MCF 10A (cell line): ENCODE measurements at places on chromosomes 11 and 22.

- DNase-seq = no peak
Observed at GRCh38 chr11:65078786-65079342, 5.0 kb downstream of the CDCA5 start.

DNA sequence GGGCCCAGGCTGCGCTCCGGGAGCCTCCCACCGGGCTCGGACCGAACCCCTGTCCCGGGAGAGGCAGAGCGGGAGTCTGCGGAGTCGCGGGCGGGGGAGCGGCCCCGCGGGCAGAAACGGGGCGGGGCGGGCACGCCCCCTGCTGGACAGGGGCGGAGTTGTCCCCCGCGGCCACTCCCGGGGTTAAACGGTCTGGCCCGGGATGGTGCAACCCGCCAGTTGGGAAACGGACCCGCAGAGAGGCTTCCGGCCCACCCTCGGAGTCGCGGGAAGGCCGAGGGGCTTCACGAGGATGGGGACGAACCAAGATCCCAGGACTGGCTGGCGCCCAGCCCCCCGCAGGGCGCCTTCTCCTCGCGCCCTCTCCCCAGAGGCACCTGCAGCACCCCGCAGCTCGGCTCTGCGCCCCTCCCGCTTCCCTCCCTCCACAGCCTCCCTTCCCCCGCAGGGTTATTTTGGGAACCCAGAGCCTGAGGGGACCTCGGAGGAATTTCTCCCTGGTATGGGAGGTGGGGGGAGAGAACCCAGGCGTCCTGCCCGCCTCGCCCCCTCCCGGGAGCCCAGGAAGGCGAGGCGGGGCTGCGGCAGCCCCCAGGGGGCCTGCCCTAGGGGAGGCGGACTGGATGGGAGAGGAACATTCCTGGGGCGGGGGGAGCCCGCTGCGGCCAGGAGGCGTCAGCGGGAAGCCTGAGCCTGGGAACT, 902 bp downstream of the RASGRP2 start:
- peak; percentile 38 for DNase-seq

DNA sequence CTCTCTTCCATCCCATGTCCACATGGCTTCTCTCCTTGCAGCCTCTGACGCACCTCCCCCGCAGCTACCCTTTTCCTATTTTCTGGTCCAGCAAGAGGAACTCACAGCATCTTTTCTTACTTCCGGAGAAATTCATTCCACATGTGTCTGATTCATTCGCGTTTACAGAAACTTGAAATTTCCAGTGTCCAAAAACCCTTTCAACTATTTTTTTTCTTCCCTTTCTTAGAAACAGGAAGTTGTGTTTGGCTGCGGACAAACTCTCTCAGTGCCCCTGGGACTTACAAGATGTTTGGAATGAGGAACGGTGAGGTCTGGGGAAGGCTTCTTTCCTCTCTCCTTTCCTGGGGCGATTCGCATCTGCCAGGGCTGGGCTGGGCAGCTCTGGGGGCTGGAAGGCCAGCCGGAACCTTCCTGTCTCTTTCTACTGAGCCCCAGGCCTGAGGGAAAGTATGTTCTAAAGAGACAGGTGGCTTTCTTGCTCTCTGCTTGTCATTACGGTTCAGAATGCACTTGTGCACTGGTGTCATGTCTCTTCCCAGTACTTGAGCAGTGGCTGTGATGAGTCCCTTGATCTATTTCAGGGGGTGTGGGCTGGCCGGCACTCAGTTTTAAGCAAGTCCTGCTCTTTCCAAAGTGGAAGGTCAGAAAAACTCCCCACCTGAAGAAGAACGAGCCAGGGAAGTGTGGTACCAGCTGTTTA, 27.5 kb downstream of the ADAMTS8 start:
- DNase-seq = no peak

- peak; percentile 22 for DNase-seq
Observed at GRCh38 chr11:35683728-35684339, 21.3 kb downstream of the TRIM44 start.

DNA sequence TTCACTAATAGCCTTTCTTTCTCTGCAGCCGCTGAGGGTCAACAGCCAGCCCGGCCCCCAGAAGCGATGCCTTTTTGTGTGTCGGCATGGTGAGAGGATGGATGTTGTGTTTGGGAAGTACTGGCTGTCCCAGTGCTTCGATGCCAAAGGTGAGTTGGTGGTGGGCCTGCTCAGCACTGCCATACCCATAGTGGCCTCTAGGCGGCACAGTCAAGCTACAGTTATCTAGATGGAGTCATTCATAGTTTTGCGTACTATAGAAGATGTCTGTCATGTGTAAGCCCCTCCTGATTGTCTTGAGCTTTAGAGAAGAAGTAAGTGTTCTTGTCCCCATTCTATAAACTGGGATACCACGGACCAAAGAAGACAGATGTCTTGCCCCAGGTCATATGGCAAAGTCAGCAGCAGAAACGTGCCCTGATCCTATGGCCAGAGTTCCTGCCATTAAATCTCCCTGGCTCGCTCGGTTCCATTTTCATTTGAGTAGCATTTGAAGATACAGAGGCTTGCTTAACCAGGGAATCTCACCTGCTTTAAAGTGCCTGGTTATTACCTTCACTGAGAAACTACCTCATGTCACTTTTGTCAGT, 42.1 kb upstream of the CRTAM start:
- peak; percentile 62 for DNase-seq

DNA sequence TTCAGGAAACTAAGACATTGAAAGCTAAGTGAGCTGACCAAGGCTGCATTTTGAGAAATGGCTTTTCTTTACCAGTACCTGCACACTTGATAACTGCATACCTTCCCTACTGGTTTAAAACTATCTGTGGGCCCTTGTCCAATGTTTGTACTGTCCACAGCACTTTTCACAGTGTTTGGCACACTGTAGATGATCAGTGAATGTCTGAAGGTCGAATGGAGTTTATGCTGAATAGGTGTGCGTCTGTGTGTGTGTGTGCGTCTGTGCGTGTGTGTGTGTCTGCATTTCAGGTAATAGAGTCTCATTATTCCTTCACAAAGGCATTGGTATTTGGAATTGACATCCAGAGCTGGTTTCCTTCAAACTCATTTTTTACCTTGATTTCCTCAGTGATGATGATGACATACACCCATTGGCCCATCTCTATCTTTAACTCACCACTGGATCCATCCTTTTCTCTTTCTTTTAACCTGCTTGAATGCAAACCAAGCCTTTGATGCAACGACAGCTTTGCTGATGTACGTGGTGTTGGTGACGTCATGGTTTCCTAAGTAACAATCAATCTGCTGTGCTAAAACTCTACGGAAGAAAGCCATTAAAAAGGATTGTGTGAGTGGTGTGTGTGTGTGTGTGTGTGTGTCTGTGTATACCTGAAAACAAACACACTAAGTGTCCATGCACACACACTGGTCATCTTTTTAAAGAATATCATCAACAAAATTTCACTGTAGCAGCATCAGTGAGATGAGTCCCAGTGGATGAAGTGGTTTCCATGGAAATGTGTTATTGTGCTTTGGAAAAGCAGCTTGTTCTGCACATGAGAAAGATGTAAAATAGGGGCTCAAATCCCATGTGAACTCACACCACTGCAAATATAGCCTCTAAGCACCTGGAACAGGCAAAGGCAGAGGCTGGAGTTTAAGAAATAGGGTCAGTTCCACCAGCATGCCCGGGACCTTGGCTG, 490.2 kb upstream of the B3GAT1 start:
- no peak for DNase-seq

GRCh38 chr11:102494216-102494615, 36.3 kb downstream of the MMP7 start:
- DNase-seq = peak; percentile 80

DNA sequence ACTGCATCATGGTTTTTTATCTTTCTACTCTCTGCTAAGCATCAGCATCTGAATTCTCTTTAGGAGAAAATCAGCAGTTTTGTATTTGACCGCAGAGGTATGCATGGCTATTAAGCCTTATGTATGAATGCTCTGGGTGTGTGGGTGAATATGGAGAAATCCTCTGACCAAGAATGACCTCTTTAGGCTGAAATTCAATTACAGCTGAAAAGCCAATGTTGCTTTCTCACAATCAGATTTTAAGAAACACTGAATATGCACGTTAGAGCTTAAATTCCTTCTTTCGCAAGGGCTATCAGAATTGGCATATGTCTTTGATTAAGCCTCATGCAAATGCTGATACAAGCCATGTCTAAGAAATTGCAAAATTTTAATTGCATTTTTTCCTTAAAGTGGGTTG, 43.2 kb downstream of the ARHGAP42 start:
- no peak for DNase-seq

- no peak for DNase-seq
Observed at GRCh38 chr22:39900306-39901227, at the start of gene GRAP2. Gene GRAP2, plus strand, starts transcription at chr22:39901084. Its CDS starts 46,023 bp downstream, at chr22:39947107.

DNA sequence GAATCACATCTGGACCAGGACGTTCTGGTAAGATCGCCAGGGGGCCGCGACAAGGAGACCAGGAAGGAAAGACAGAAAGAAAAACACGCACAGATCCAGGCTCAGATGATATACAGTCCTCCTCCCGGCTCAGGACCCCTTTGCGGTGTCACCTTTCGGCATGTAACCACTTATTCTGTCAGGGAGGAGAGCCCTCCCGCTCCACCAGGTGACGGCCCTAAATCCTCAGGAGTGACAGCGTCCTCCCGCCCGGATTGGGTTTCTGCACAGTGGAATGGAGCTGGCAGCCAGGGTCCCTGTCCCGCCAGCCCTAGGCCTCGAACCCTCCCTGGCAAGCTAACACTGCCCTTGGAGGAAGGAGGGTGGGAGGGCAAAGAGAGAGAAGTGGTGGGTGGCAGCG, 24.3 kb upstream of the KCNQ1OT1 start:
- no peak for DNase-seq

- DNase-seq = no peak
Observed at GRCh38 chr11:5286351-5286750, 15.4 kb downstream of the OR51B4 start.

GRCh38 chr11:63961608-63962412, 12.6 kb upstream of the COX8A start:
- no peak for DNase-seq

GRCh38 chr22:45125188-45125587, 38.5 kb upstream of the NUP50 start:
- DNase-seq = no peak

DNA sequence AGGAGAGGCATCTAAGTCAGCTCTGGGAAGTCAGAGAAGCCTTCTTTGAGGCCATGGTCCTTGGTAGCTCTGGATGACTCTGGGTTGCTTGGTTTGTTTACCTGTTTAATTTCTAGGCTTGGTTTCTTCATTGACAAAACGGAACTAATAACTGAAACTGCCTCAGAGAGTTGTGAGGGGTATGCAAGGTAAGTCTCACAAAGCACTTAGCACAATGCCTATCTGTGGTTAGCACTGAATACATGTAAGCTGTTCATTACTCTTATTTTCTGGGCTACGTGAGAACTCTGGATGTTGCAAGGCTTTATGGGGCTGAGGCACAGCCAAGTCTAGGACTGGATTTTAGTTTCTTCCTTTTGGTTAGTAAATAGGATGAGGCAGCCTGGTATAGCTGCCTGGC, 225.8 kb upstream of the NCAM1 start:
- DNase-seq = no peak

DNA sequence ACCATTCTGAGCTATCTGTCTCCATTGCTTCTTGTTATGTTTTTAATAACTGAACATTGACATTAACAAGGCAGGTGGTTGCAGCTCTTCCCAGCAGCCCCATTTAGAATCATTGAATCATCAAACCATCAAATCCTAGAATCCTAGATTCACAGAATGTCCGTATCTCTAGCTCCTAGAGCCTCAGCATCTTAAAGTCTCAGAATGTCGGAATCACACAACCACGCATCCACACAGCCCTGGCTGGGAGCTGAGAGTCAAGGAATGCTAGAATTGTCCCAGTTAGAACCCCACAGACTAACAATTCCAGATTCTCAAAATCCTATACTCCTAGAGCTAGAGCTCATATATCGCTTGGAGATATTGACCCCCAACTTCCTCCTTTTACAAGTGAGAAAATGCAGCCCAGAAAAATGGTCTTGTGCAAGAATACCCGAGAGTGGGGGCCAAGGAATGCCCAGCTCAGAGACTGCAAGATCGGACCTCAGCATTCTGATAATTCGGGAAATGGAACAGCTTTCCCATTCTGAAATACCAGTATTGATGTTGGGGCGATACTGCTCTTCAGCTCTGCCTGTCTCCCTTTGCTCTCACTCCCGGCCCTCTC, 38.8 kb downstream of the PDE2A start:
- no peak for DNase-seq

DNA sequence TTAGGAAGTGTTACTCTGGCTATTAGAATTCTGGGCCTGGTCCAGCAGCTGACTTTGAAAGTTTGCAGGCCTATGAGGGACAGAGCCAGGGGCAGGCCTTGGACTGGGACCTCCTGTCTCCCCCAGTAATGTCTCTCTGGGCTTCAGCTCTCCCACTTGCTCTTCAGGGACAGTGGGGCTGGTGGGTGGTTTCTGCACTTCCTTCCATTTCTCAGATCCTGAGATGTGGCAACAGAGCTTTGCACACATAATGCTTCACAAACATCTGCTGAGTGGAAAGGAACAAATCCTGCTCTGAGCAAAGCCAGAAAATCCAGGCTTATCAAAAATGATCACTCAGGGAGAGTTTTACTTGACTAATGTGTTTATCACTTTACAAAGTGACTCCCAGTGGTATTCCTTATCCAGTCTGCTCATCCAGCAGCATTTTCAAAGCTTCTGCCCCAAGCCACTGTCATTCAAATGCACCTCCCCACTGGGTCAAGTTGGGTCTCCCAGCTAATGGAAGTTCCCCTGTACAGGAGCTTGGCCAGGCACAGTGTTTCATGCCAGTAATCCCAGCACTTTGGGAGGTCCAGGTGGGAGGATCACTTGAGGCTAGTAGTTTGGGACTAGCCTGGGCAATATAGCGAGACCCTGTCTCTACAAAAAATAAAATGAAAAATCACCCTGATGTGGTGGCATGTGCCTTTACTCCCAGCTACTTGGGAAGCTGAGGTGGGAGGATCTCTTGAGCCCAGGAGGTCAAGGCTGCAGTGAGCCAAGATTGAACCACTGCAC, 13.5 kb upstream of the OSBP2 start:
- no peak for DNase-seq

GRCh38 chr11:68136866-68137265, 15.7 kb upstream of the CHKA start:
- DNase-seq = no peak

GRCh38 chr11:70251659-70252321, 18.7 kb upstream of the PPFIA1 start:
- peak; percentile 67 for DNase-seq

DNA sequence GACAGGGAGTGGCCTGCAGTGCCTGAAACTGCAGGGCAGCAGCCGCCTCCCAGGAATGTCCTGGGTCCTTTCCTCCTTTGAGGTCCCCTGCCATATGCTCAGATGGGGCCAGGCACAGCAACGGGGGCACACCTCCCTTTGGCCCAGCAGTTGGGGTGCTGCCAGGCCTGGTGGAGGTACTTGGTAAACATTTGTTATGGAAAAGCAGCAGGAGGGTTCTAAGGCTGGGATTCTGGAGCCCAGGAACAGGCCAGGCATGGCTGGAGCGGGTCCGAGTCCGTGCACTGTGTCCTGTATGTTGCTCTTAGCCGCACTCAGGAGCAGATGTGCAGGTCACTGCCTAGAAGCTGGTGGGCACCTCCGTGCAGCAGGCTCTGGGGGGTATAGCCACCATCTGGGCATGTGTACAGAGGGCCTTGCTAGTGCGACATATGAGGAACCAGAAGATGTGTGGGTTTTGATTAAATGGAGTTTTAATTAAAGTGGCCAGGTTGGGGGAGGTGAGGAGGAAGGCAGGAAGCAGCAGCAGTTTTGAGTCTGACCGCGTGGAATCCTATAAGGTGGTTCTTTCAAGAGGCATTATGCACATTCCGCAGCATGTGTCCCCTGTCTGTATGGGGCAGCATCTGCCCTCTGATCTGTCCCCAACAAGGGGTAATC, 1.5 kb downstream of the ADORA2A start:
- no peak for DNase-seq
